ENCODE measurements at places on chromosomes 3 and 15.

DNA sequence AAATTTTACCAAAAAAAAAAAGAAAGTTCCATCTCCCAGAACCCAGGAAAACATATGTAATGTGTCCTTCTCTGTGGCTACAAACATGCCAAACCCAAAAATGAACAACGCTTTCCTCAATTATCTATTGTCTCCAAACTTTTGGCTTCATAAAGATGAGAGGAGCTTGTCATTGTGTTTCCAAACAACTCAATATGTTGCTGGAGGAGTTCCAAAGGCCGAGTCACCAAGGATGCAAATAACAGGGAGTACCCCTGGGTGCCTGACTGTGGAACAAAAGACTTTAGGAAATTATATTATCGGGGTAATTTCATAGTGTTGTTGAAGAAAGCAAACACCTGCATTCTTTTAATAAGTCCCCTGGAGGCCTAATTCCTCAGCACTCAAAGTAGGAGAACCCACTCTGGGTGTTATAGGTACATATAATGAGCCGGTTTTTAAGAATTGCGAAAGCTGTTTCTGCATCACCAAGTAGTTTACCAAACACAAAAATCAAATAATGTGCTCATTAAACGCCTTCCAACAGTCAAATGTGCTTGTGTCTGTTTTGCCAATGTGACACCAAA is 206.3 kb upstream of the PRICKLE2 start:
- peak; percentile 21 for DNase-seq

DNA sequence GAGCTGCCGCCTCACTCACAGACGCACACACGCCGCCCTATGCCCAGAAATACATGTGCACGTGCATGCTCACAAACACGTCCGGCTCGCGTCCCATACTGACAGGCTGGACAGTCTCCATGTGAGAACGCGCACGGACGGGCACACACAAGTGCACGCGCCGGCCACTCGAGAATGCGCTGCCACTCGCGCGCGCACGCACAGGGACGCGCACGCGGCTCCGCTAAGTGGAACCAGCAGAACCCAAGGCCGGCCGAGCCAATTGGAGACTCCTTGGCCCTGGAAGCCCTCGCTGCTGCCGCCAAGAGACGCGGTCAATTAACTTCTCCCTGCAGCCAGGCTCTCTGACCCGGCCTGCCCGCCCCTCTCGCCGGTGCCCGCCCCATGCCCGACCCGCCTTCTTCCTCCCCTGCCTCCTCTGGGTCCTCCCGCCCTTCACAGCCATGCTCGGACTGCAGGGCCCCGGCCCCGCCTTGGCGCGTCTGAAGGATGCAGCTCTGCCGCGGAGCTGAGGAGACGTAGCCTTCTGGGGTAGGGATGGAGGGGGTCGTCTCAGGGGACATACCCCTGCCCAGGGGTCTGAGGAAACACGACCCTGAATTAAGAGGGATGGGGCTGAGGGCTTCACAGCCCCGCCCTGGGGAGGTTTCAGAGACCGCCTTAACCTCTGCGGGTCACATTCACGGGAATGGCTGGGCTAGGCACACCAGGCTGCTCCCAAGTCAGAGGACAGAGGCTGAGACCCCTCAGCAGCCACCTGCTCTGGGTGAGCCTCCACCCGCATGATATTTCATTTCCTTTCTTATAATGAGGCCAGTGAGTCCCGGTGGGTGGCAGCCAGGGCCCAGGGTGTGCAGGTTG is 15.0 kb downstream of the PTH1R start:
- DNase-seq: peak; percentile 30

DNA sequence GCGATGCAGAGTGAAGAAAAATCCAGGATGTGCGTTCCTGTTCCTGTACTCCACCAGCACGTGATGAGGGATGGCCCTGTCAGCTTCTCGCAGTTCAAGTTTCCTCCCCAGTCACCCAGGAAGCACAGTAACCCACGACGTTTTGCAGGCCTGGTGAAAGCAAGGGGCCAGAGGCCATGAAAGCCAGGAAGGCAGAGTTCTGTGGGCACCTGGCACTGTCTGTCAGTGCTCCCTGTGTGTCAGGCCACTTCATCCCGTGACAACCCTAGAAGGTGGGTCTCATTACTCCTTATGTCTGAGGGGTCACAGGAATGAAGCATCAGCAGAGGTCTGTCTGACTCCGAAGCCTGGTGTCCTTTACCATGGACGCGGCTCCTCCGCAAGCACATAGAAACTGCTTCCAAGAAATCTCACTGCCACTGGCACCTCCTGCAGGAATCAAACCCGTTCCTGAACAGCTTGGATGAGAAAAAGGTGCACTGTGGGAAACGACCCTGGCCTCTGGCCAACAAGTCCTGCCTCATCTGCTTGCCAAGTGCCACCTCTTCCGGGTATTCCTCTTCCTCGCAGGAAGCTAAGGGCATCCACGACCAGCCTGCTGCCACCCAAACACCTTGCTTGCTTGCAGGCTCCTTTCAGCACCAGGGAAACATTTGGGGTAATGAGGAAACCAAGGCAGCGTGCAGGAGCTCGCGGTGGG is 14.6 kb downstream of the RAB43 start:
- DNase-seq: no peak

GRCh38 chr3:174132006-174132405 is 727.1 kb upstream of the NAALADL2 start:
- DNase-seq: no peak

GRCh38 chr3:171375666-171376595 is 84.3 kb downstream of the TNIK start:
- peak; percentile 85 for DNase-seq

GRCh38 chr3:67683522-67683921 is 29.1 kb upstream of the SUCLG2 start:
- no peak for DNase-seq

GRCh38 chr3:108093021-108093420 is 2.2 kb upstream of the CD47 start:
- no peak for DNase-seq

DNA sequence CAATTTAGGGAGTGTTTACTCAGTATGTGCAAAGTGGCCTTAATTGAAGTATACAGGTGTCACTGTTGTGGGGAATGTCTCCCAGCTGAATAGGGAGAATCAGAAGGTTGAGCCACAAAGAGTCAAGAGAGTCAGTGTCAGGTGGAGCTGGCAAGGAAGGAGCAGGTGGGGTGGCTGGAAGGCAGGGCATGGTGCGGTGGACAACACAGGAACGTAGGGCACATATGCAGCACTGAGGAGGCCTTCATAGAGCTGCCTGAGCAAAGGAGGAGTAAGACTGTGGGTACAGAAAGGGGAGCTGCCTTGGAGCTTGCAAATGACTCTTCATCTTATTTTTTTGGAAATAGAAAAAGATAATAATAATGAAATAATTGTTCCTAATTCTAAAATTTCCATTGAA is 20.0 kb downstream of the ARHGEF3 start:
- DNase-seq: no peak

Measured in choroid plexus epithelial cell (primary cell).